Left ventricle myocardium inferior (tissue), 1 donor: ENCODE measurements at places on chromosomes 2 and 18.

DNA sequence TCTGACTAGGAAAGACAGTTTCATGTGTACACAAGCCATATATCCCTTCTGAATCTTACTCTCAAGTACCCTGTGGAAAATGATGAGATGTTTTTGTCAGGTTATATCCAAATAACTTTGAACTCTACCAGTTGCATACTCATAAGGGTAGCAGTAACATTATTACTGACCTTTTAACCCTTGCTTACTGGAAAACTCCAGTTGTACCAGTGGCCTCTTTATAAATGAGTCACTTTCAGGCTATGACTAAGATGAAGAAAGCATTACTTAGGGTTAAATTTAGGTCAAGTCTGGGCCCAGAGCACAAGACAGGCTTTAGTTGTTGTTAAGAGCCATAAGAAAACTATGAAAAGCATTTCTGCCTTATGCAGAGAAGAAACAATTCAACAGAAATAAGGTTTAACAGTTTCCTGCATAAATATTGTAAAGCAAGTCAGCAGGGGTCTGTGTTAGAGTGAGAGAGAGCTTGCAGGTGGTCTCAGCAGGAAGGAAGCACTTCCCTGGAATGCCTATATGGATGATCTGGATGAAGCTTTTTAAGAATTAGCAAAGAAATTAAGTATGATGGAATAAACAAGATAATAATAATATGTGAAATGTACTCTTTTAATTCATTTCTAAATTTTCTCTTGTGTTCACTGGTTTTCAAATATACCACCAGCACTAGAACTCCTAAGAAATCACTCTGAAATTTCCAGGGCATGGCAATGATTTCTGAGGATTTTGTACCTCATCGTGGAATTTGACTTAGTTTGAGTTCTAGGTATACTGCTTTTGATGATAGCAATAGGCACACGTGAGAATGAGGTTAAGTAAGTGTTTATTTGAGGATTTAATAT, 126.6 kb downstream of the UBE2E3 start:
- DNase-seq: no peak

GRCh38 chr2:200741468-200742202, 70.1 kb upstream of the BZW1 start:
- DNase-seq: no peak

- no peak for DNase-seq
Measured at GRCh38 chr2:26630669-26631360, 10.4 kb downstream of the CIB4 start.

DNA sequence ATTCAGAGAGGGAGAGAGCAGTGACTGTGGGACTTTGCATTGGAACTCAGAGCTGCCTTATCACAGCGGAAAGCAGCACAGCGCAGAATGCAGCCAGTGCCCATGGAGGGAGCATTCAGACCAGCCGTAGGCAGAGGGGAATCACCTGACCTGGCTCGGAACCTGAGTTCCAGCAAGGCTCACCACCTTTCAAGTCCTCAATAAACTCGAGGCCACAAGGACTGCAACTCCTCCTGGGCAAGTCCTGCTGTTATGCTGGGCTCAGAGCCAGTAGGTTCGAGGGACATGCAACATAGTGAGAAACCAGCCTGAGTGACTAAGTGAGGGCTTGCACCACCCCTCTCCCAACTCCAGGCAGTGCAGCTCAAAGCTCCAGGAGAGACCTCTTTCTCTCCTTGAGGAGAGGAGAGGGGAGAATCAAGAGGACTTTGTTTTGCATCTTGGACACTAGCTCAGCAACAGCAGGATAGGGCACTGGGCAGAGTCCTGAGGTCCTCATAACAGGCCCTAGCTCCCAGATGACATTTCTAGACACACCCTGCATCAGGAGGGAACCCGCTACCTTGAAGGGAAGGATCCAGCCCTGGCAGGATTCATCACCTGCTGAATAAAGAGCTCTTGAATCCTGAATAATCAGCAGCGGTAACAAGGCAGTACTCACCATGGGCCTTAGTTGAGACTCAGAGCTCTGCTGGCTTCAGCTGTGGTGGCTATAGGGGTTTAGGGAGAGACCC, 136.8 kb upstream of the OTOS start:
- no peak for DNase-seq

GRCh38 chr18:59492756-59493421, 133.8 kb upstream of the LMAN1 start:
- no peak for DNase-seq

GRCh38 chr2:170965446-170966225, 36.6 kb downstream of the GORASP2 start:
- no peak for DNase-seq

GRCh38 chr2:16031058-16031847, 90.9 kb downstream of the MYCN start:
- no peak for DNase-seq

- no peak for DNase-seq
Measured at GRCh38 chr2:55839182-55839819, 84.3 kb downstream of the EFEMP1 start.

- no peak for DNase-seq
Measured at GRCh38 chr2:196504788-196505187, 134.7 kb upstream of the CCDC150 start.

GRCh38 chr2:188295067-188295685, 3.5 kb downstream of the GULP1 start:
- DNase-seq: no peak

DNA sequence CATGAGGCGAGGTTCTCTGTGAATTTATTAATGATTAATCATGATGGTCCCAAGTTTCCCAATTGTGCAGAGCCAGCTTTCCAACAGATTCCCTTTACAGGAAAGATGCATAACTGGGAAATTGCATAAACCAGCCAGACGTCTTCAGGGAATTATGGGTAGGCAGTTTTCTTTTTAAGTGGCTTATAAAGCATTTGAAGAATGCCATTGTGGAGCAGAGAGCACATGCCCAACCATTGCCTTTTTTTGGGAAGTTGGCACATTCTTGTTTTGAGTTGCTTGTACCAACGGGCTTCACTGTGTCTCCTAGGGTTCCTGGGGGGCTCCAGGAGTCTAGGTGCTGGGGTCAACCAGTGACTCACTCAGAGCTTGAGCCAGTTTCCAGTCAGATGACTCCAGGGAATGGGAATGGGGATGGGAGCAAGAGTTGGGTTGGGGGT, 231.7 kb upstream of the FOSL2 start:
- no peak for DNase-seq

GRCh38 chr2:111626865-111627163, 257.2 kb downstream of the ANAPC1 start:
- no peak for DNase-seq

GRCh38 chr2:63034526-63034925, 16.1 kb upstream of the OTX1 start:
- no peak for DNase-seq

DNA sequence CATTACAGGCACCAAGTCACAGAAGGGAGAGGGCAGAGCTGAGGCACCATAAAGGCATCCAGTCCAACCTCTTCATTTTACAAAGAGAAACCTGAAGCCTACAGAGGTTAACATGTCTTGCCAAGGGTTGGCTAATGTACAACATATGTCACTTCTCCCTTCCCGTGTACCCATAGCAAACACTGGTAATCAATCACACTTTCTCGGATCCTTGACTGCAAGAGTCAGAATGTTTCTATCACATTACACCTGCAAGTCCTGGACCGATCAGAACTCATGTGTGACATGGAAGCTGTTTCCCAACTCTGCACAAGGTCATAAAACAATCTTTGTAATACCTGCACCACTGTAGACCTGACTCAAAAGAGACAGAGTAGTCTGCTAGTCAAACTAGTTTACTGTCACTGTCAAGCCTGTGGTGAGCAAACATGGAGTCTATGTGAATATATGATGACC, 6.0 kb downstream of the ANKRD44 start:
- DNase-seq: no peak

- DNase-seq: no peak
Measured at GRCh38 chr2:180577567-180577966, 402.8 kb upstream of the UBE2E3 start.

- no peak for DNase-seq
Measured at GRCh38 chr2:220703279-220703678, 868.8 kb downstream of the EPHA4 start.

- no peak for DNase-seq
Measured at GRCh38 chr18:62285281-62285680, 39.8 kb upstream of the TNFRSF11A start.

DNA sequence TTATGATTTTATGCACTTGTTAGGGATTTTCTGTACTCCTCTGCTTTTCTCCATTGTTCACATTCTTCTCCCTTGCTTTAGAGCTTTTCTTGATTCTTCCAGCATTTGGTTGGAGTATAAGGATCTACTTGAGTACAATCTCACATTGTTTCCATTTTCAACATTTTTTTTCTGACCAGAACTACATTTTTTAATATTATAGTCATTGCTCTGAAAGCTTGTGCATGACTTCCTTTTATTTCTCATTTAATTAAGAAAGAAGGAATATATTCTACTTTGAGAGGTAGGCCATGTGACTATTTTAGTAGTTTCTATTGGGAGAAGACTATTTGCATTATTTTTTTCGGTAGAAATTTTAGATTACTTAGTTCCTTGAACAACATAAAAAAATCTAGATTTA, 200.4 kb downstream of the TMEM247 start:
- DNase-seq: no peak

GRCh38 chr2:207621501-207622039, 3.6 kb downstream of the METTL21A start:
- no peak for DNase-seq

DNA sequence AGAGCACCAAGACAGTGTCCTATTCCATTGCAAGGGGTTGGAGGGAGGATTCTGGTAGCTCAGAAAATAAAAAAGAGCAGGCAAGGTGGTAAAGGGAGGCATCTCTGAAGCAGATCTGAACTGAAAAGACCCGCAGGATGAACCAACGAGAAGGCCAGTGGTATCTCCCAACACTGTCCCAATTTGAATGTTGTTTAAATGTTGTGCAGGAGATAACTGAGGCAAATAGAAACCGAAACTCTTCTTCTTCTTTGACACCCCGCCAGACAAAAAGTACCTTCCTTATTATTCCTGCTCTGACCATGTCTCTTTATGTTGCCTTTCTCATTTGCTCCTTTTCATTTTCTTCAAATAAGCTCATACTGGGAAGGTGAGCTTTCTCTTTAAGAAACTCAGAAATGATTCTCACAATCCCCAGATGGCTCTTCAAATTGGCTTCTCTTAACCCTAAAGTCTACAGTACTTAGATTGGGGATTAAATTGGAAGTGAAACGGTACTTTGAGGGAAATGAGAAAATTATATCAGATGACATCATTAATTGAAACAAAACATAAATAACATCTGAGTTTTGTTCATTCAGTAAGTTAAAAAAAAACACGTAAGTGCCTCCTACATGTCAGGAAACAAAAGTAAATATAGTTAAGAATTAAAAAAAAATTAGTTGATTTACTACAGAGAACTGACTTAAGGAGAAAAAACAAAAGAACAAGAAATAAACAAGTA, 143.6 kb downstream of the WDPCP start:
- DNase-seq: no peak

DNA sequence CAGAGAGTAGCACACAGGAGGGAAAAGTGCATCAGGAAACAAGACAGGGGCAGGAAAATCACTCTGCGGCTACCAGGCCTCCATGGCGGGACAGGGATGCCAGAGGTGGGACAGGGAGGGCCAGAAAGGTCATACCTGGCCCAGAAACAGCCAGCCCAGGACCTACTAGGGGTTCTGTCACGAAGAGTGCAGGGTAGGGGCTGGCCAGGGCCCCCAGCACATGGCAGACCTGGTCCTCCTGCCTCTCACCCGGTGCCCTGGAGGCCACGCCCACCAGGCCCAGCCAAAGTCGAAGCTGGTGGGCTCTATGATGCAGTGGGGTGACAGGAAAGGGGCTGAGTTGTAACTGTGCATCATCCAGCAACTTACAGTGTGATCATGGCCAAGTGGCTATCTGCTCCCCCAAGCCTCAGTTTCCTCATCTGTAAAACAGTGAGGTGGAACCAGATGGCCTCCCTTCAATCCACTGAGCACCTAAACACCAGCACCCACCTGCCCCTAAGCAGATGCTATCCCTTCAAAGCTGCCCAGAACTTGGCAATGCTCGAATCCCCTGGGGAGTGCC, 10.6 kb downstream of the CYP26B1 start:
- no peak for DNase-seq

GRCh38 chr2:33810046-33810835, 211.1 kb upstream of the FAM98A start:
- DNase-seq: no peak

GRCh38 chr18:44803019-44803650, 122.4 kb downstream of the SETBP1 start:
- peak; percentile 24 for DNase-seq

- DNase-seq: no peak
Measured at GRCh38 chr18:6591491-6591890, 138.0 kb upstream of the ARHGAP28 start.

DNA sequence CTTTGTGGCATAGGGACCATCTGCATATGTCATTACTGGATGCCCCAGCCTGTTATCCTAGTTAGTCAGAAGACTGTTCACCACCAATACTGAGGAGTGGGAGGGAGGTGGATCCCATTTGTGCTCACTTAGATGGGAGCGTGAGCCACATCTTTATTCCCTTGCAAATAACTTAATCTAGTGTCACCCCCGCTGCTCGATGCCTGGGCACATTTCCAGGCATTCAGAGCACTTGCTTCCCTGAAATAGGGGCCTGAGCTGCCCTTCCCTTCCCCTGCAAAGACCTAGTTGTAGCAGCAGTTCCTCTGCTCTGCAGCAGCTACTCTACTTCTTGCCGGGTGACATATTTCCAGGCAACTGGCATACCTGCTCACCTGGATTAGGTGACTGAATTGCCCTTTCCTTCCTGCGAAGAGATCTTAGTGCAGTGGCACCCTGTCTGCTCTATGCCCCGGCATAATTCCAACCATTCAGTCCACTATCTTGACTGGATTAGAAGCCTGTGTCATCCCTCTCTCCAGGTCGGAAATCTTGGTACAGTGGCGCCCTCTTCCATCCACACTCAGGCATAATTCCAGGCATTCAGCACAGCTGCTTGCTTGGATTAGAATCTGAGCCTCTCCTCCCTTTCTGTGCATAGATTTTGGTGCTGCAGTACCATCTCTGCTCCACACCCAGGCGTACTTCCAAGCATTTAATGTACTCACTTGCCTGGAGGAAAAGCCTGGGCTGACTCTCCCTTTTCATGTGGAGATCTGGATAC, 1389.1 kb upstream of the TMEFF2 start:
- DNase-seq: no peak

- DNase-seq: no peak
Measured at GRCh38 chr2:15050483-15050882, 418.0 kb downstream of the LRATD1 start.
